ENCODE measurements at places on chromosomes 12 and 14. TPM values are rescaled to one million over a fixed set of nuclear protein-coding genes. Genes with fewer than 3 reads are reported as not detected.

DNA sequence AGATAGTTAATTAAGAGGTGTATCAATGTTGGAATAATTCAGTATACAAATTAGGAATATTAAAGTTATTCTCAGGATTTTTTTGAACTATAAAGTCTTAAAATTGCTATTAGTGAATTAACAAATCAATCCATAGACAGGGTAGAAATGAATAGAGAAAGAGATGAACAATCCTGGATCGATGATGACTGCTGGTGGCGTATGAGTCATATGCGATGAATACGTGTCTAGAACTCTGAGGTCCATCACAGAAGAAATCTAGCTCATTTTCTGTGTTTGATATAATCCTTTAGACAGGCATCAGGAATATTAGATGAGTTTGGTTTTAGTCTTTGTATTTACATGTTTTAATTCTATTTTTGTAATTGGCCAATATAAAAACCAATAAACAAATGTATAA, 85.4 kb upstream of the RTL1 start:
- ATAC-seq, result no peak

Gene TXNDC16
- 3.5 TPM for total RNA-seq

Gene PNN
- total RNA-seq, result 24.3 TPM

DNA sequence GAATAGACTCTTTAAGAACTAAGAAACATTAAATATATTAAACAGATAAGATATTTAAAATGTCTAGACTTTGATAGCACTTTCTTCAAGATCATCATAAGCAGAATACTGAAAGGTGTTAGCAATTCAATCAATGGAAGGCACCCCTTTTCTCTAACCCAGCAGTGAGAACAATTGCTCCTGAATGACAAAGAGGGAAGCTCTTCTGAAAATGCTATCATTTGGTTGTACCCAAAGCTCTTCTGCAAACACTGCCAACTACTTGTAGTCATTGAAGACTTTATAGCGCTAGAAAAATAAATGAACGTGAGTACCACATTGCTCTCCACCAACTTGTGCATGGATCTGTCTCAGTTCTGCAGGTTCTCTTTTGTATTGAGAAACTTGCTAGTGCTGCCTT, 62.2 kb upstream of the LMO3 start:
- ATAC-seq, result no peak

DNA sequence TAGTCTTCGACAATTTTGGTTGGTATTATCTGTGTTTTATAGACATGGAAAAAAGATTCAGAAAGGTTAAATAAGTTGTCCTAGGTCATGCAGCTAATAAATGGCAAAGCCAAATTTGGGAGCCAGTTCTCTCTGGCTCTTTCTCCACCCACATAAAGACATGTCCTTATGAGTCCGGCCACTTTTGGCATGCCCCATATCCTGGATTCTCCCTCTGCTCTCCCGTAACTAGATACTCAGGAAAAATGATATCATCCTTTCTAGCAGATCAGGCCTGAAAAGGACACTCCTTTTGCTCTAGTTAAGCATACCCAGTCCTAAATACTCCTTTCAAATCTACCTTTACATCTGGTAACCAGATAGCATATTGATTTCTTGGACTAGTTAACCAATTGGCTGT, 64.4 kb downstream of the TTLL5 start:
- ATAC-seq, result no peak

DNA sequence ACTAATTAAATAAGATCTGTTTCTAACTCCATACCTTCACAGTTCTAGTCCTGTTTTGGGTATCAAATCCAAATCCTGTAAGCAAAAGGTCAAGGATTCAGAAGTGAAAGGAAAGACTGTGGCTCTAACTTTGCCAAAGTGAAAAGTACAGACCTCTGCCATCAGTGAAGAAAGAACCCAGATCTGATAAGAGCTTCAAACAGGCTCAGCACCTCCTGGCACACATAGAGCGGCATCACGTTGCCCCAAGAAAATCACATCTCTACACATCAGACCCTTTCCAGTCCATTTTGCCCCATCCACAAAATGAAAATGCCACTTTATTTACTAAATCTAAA, 23.2 kb downstream of the CLIP1 start:
- ATAC-seq, result no peak

DNA sequence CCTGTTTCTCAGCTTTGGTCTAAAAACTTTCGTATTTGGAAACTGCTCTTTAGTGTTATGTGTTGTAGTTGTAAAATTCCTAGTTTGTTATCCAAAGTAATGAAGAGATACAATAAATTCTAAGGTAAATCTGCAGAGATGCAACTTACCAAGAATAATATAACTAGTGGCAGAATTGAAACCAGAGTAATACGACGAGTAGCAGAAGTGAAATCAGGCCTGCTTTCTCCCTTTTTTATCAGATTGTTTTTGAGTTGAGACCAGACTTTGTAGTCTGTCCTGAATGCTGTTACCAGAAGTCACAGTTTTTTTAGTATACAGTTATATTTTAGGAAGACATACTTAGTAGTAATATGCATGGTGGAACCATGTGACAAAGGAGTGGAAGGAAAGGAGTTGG, 12.5 kb downstream of the PAPOLA start:
- no peak for ATAC-seq

- peak; percentile 76 for ATAC-seq
Observed at GRCh38 chr12:67716817-67717216, 68.3 kb downstream of the DYRK2 start.

DNA sequence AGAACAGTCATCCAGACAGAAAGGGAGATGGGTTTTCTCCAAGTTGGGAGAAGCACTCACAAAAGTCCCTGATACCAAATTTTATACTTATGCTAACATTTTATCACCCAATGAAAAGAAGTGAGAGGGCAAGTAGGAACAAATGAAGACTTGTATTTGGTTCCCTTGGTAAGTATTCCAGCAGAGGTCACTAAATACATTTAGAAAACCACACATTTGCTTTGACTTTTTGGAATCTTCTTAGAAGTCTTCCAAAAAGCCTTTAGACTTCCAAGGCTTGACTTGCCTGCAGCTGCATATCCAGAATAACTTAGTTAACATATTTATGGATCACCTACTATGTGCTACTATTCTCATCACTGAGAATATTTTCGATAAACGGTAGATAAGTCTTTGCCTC, 3.1 kb upstream of the GYS2 start:
- ATAC-seq, result no peak

- no peak for ATAC-seq
Observed at GRCh38 chr12:51693569-51693968, 102.5 kb downstream of the SCN8A start.

Gene ALG10B
- total RNA-seq, result 6.0 TPM

- no peak for ATAC-seq
Observed at GRCh38 chr12:89857652-89858274, 149.1 kb upstream of the ATP2B1 start.

DNA sequence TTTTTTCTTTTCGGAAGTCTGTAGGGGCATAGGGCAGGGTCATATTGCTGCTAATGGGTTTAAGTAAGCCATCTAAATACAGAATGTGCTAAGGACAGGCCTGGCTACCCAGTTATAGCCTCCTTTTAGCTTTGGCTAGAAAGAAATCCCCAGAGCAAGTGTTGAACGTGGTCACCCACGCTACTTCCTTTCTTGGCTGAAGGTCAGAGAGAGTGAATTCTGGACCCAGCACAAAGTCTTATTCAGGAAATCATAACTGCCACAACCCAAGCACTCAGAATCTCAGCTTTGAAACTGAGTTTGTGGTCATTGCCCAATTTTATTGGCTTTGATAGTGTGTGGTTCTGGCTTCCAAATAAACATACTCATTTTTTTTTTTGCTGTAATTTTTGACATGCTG, 542.1 kb upstream of the ATP2B1 start:
- ATAC-seq, result no peak

Gene MAX
- total RNA-seq, result 90.8 TPM

GRCh38 chr14:75277008-75277814, 1.4 kb upstream of the FOS start:
- peak; percentile 53 for ATAC-seq

Gene ITGA7
- 6.7 TPM for total RNA-seq

DNA sequence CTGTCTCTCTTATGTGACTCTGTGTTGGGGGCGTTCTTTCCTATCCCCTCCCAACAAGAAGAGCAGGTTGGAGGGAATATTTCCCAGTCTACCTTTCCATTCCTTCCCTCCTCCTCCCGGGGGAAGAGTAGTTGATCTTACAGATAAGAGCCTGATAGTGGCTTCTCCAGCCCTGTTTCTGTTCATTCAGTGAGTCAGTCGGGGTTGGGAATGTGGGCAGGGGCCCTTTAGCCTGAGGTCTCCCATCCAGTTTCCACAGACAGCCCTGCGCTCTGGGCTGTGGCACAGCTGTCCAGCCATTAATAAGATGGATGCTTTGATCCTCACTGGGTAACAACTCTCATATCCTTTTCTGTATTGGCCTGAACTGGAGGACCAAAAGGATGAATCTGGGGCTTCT, 18.1 kb upstream of the PPP1R1A start:
- ATAC-seq, result no peak

Gene CHGA
- 0.08 TPM for total RNA-seq

GRCh38 chr14:76348898-76349297, 27.0 kb upstream of the ESRRB start:
- peak; percentile 43 for ATAC-seq

DNA sequence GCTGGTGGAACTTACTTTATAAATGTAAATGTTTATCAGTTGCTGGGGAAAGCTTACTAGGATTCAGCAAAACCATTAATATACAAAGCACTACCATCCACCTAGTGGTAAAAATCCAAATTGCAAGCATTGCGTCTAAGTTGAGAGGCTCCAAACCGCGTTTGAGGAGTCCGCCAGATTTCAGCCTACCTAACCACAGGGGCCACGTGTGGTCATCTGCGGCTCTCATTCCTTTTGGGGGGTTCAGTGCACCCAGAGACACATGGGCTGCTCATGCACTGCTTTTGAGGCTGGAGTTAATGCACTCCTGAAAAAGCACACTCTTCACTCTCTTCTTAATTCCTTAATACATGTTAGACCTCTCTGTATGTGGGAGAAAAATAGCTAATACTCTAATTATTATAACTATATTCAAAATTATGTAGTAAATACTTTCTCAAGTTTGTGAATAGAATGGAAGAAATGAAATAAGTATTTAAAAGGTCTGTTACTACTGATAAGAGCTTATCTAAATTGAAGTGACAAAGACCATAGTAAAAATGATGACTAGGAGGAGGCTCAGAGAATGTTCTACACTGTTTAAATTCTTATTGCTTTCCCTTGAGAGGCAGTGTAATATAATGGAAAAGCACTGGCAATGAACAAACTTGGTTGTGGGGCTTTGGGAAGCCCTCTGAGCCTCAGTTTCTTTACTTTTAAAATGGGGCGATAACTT, 41.4 kb upstream of the MANSC4 start:
- ATAC-seq, result peak; percentile 44

DNA sequence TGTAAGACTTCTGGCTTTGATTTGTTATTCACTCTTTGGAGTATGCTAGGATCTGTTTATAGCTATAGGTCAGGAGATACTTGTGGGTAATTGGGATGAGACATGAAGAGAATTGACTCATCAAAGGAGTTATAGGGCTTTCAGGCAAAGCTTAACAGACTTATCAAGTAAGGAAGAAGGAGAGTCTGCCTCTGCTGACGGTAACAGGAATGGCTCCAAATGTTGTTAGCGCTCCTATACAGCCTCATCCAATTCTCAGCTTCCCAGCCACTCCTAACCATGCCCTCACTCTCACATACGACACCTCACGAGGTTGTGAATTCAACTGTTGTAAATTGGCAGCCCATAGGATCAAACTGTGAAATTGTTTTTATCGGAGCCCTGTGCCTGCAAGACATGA, 140.5 kb downstream of the KCNA5 start:
- no peak for ATAC-seq

DNA sequence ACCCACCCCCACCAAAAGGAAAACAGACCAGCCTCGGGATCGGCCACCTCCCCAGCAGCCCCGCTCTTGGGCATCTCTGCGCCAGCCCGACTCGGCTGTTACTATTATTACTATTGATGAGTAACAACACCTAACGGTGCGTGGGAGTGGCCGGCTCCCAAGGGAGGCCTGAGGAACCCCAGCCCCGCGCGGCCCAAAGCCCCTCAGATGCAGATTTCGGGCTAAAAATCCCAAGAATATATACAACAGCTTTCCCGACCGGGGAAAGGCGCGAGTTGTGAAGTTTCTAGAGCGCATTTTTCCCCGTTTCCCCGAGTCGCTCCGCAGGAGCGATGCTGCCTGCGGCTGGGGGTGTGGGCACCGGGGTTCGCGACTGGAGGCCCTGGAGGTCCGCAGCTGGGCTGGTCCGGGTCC, 565 bp downstream of the NT5DC3 start:
- ATAC-seq, result peak; percentile 30

GRCh38 chr12:1534748-1535147, 59.6 kb downstream of the FBXL14 start:
- ATAC-seq, result no peak

DNA sequence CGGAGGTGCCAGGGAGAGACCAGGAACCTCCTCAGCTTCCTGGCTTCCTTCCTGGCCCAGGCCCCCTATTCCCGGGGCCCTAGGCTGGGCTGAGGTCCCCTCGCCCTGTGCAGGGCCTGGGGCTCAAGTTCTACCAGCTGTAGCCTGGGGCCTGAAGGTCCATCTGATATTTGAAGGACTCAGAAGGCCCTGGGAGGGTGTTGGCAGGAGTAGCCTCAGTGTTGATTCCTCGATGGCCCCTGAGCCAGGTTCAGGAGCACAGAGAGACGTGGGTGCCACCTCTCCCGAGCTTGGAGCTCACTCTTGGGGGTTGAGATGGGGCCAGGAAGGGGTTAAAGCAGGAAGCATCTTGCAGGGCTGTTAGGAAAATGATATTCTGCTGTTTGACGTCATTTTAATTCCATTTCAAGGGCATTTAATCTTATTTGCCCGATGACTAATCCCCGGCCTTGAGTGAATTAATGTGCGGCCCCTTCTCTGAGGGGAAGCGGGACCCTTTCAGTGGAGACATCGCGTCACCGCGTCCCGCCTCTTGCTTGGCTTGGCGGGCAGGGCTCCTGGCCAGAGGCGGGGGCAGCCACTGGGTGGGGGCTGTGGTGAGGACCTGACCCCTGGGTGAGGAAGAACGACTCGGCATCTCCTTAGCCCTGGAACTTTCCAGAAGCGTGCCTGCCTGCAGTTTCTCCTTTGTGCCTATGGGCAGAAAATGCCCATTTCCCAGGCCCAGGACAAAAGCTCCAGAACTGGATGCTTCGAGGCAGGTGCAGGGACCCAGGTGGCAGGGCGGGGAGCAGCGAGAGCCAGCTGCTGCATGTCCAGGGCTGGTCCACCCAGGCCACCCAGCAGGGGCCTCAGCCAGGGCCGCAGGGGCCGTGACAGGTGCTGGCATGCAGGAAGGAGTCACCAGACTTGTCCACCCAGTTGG, 158.3 kb downstream of the KIF26A start:
- ATAC-seq, result no peak
